ENCODE measurements at places on chromosomes 1 and 21.

GRCh38 chr1:95384567-95384966, 150.6 kb downstream of the RWDD3 start:
- DNase-seq = peak; percentile 21

DNA sequence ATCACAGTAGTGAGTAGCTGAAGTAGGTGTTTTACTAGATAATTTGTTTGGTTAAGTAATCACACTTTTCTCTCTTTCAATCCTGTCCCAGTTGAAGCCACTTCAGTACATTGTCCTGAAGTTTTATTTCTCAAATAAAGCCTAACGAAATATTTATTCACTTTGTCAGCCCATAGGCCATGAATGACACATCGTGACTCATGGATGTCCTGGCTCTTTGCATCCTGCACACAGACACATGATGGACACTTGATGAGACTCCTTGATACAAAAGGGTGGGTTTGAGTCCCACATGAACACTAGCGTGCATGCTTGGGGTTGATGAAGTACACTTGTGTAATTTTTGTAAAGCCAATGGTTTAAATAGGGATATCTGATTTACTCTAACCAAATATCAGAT, 22.7 kb upstream of the LAMC2 start:
- DNase-seq = no peak

- DNase-seq = no peak
Observed at GRCh38 chr1:227321035-227321434, 2.7 kb upstream of the CDC42BPA start.

- no peak for DNase-seq
Observed at GRCh38 chr1:147719711-147720225, 40.6 kb downstream of the GJA5 start.

DNA sequence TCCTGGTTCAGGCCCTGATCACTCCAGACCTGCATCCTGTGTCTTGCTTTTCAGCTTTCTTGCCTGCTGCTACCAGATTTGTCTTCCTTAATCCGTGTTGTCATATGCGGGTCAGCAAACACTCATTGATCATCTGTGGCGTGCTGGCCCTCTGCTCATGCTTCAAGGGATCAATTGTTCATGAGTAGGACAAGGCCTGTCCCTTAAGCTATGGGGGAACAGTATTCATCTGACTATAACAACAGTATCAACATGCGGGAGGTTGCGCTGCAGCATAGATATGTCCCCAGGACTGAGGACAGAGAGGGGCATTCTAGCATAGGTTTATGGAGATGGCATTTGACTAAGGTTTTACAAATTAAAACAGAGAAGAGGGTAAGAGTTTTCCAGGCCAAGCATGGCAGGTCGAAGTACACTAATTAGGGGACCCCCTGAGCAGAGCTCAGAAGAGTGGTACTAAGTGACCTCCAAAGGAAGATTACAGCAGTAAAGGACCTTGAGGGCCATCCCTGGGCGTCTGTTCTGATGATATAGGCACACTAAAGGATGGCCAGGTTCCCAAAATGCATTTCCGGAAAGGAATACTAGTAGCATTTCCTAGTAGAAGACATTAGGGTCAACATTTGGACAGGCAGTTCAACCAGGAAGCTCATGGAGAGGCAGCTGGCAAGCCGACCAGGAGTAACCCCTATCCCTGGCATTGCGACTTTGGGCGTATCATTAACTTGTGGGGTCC, 811 bp upstream of the ZNF672 start:
- DNase-seq = no peak

DNA sequence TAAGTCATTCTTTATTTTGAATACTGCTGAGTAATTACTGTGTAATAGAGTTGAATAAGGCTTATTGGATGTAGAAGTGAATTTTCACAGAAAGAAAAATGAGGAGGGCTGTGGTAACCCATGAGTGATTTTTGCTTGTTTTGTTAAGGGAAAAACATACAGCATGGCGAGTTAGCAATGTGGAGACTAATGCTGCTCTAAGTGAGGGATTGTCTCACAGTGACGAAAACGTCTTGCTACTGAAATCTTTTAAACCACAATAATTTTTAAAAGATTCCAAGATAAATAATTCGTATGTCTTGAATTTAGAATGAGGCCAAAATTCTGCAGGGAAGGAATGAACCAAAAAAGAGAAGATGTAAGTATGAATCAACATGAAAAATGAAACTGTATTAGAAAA, 16.2 kb upstream of the PLA2G4A start:
- DNase-seq = no peak

GRCh38 chr21:33024201-33025103, 1.3 kb upstream of the OLIG2 start:
- DNase-seq = no peak

- no peak for DNase-seq
Observed at GRCh38 chr1:188425687-188426086, 1596.9 kb downstream of the PLA2G4A start.

DNA sequence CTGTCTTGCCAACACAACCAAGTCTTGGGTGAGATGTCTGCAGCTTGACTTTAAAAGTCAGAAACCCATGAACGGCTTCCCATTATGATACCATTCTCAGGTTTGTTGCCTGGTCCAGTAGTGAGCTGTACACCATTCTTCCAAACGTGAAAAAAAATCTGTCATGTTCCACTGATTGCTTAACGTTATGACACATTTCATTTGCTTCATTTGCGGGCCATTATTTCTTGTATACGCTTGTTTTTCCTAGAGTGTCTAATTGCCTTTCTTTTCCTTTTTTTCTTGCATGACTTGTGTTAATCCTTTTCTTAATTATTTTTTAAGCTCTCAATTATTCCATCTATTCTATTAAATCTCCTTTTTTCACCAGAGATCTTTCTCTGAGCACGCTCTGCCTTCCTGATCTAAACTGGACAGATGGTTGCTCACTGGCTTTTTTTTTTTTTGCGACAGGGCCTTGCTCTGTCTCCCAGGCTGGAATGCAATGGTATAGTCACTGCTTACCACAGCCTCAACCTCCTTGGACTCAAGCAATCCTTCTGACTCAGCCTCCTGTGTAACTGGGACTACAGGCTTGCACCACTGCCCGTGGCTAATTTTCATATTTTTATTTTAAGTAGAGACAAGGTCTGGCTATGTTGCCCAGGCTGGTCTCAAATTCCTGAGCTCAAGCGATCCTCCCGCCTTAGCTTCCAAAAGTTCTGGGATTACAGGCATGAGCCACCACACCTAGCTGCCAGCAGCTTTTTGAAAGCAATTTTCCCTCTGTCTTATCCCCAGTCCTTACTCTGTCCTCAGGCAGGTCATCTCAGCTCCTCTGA, 31.7 kb upstream of the CAMTA1 start:
- DNase-seq = no peak

DNA sequence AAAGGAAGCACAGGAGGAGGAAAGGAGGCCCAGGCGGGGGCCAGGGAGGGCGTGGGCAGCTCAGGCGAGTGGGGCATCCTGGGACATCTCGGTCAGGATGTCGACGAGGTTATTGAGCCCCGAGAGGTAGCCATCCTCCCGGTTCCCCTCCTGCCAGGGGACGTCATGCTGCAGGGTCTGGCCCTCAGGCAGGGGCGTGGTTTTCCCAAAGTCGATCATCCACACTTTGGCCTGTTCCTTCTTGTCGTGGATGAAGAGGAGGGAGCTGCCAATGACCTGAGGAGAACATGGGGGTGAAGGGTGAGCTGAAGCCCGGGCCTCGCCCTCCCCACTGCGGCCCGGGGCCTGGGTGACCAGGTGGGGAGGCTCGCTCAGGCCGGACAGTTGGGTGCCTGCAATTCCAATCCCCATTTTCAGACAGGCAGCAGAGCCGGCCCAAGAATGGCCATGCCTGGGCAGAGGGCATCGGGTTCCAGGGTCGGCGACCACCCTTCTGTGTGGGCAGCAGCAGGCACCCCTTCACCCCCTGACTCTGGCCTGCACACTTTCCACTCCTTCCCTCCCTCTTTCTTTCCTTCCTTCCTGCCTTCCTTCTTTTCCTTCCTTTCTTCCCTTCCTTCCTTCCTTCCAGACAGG, 86.2 kb downstream of the STUM start:
- DNase-seq = no peak

DNA sequence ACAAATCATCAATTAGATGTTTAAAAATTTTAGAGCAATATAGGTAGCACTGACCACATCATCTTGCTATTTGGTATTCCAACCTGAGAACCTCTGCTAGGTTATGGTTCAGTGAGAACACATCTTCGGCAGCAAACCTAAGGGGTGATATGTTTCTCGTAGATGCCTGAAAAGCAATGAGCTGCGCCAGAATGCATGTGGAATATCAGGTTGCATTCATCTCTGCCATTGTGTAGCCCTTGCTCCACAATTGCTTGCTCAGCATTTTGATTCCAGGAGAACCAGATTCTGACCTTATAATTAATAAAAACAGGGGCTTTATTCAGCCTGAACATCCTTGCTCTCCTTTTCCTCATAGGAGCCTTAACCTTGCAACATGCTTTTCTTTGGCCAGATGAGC, 408.1 kb downstream of the USH2A start:
- DNase-seq = no peak

DNA sequence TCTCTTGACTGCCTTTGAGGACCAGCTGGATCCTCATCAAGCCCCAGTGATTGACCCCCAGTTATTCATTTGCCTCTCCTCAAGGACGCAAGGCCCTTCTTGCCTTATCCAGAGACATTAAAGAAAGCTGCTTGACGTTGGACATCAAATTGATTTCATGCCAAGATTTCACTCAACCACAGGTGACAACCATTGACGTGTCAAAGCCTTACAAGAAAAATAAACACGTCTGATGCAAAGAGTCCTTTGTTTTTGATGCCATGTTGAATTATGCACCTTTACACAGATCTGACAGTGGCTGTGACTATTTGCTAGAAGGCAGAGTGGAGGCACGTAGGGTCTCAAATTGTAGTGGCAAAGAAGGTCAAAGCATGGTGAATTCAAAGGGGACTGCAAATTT, 666.2 kb upstream of the CAMK1G start:
- no peak for DNase-seq

- no peak for DNase-seq
Observed at GRCh38 chr1:21490774-21491487, 18.3 kb upstream of the ALPL start.

DNA sequence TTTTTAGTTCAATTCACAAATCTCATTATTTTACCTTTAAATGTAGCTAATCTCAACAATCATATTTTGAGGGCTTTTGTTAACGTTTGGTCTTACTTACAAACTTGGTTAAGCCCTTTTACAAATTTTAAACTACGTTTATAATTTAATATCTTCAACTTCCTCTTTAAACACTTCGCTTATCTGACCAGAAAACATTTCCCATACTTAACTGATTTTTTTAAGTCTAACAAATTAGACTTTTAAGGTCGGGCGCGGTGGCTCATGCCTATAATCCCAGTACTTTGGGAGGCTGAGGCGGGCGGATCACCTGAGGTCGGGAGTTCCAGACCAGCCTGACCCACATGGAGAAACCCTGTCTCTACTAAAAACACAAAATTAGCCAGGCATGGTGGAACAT, 300.9 kb downstream of the LMX1A start:
- no peak for DNase-seq

GRCh38 chr1:67405473-67406245, 24.5 kb downstream of the SERBP1 start:
- no peak for DNase-seq

DNA sequence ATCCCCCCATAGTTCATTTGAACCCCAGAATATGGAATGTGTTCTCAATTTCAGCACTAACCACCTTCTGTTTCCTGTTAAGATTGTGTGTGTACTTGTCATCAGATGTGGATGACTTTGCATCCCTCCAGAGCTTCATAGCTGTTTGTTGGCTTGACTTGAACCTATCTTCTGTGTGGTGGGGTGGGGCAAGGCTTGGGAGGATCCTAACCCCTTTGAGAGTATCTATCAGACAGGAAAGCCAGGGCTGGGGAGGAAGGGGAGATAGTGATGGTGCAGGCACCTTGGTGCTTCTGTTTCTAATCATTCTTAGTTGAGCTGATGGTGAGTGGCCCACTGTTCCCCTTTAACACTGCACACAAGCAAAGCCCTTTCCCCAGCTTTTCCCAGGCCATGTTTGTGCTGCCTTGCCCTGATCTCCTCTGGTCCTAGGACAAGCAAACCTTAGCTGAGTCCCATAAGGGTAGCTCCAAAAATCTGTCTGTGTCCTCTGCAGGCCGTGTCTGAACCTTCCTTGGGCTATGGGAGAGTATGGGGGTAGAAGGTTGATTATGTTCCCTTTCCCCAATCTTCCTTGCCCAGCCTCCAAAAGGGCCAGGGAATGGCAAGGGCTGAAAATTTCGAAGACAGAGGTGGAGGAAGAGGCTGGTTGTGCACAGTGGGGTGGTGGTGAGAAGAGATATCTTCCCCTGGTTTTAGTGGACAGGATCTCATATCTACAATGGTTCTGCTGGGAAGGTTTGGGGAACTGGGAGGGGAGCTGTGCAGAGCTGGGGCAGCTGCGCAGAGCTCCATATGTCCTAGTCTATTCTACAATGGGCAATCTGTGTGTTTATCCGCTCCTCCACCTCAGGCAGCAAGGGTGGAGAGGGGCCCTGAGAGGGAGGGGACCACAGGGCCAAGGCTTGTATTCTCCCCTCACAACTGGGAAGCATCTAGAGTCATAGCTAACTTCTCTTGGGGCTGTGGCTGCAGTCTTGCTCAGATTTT, 1.4 kb downstream of the NHLH1 start:
- DNase-seq = no peak

DNA sequence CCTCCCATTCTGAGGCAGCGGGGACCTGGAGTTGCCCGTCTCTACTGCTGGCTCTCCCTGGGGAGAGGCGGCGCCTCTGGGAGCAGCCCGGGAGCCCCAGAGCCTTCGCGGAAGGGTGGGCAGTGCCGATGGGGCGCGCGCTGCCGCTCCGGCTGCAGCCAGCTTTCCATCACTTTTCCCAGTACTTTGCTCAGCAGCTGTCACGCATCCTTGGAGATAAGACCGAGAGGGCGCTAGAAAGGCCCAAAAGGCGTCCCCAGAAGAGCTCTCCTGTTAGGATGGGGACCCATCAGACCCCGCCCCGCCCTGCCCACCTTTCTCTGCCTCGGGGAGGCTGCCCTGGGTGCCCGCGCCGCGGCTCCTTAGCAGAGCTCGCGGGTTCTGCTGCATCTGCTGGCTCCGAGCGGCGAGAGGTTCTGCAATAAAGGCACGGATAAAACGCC, 534 bp downstream of the KCNH1 start:
- no peak for DNase-seq

DNA sequence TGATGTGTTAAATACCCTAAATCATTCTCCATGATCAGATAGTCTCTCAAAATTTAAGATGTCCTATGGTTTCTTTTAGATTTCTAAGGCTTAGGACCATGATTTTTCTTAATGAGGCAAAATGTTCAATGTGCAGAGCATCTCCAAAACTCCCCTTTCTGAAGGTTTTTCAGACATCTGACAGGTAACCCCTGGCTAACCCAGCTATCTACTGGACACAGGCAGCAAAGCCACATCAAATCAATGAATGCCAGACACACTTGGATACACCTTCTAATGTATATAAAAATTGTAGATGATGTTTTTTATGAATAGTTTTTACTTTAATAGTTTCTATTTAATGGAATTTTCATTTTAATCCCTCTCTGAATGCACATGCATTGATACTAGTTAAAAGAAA, 285.6 kb downstream of the GRIK1 start:
- DNase-seq = no peak

- no peak for DNase-seq
Observed at GRCh38 chr1:78375996-78376395, 114.8 kb upstream of the PTGFR start.

GRCh38 chr1:43622471-43622870, 27.5 kb upstream of the KDM4A start:
- no peak for DNase-seq

- DNase-seq = no peak
Observed at GRCh38 chr21:44758781-44759627, 42.6 kb downstream of the UBE2G2 start.

Measured in HEK293T (cell line).